ENCODE measurements at places on chromosomes 16 and 17.
A peak's percentile ranks its signal among the peaks of the same experiment; 100 is the strongest.

DNA sequence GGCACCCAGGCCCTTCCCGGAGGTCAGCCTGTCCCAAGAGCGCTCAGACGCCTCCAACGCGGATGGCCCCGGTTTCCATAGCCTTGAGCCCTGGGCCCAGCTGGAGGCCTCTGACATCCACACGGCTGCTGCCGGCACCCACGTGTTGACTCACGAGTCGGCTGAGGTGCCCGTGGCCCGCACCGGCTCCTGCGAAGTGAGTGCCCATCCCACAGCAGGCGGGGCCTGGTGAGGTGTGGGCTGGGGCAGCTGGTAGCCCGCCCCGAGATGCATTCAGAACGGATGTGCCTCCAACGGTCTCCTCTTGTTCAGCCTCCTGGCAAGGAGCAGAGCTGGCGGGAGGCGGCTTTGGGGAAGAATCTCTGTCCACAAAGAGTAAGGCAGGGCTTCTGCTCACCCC is 2.7 kb downstream of the WDR90 start:
- no peak for DNase-seq

- no peak for DNase-seq
Measured at GRCh38 chr17:59842901-59843652, 49.7 kb downstream of the TUBD1 start.

DNA sequence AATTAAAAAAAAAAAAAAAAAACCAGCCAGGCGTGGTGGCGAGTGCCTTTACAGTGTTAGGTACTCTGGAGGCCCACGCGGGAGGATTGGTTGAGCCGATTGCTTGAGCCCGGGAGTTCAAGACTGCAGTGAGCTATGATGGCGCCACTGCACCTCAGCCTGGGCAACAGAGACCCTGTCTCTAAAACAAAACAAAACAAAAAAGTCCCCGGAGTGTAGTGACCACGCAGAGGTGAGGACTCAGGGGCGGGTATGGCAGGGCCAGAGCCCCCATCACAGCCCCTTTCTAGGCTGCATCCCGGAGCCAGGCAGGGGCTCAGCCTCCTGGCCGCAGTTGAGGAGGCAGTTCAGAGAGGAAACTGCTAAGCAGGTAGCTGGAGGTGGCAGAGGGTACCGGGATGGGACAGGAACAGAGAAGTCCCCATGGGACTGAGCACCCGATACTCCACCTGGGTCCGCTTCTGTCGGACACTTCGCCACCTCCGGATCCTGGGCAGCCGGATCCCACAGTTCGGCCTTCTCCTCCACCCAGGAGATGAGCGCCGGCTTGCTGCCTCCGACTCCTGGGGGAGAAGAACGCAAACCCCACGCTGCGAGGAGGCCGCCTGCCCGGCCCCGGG is 800 bp downstream of the ZNF747 start:
- DNase-seq = no peak

DNA sequence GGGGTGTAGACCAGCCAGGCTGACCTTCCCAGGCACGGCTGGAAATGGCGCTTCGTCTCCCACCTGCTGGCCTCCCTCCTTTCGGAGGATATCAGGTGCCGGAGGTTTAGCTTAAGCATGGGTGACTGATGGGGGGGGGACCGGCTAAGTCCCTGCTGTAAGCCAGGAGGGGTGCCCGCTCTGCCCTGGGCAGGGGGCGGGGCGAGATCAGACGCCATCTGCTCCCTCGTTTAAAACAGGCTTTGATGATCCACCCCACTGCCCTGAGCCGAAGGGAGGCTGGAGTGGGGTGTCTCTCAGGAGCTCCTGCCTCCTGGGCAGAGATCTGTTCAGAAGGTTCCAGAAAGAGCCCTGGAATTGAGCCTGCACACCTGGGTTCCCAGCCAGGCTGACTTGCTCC is 26.0 kb downstream of the C16orf74 start:
- no peak for DNase-seq

DNA sequence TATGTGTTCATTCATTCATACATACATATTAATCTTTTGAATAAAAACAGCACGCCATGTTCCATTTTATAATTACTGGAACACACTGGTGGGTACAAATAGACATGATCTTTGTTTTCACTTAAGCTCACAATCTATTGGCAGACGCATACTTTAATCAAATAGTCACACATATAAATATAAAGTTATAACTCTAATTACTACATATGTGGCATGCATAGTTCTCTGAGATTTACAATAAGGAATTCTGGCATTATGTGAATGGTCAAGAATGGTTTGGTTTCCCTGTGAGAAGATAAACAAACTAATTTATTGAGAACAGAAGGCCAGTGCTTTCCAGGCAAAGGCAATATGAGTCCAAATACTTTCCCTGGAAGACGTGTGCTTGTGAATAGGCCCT is 576.2 kb downstream of the CDH8 start:
- DNase-seq = no peak

- DNase-seq = no peak
Measured at GRCh38 chr17:57909551-57909950, 45.7 kb downstream of the CUEDC1 start.

- no peak for DNase-seq
Measured at GRCh38 chr17:71440513-71440912, 680.3 kb upstream of the SOX9 start.

GRCh38 chr17:562174-562573 is 152.5 kb downstream of the VPS53 start:
- no peak for DNase-seq

DNA sequence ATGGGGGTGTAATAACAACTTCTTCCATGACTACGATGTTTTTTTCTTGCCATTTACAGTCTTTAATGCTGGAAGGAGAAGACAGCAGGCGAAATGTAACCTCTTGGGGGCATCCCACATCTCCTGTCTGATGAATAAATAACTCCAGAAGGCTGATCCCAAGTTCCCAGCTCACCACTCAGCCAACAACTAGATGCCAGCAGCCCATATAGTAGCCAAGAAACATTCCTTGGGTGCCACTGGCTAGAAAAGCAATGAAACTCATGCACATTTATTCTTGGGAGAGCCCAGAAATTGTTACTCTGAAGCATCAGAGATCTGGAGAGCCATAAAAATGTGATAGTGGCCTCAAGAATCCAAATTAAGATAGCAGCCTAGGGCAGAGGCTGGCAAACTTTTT is 22.7 kb upstream of the TMEM101 start:
- DNase-seq = no peak

DNA sequence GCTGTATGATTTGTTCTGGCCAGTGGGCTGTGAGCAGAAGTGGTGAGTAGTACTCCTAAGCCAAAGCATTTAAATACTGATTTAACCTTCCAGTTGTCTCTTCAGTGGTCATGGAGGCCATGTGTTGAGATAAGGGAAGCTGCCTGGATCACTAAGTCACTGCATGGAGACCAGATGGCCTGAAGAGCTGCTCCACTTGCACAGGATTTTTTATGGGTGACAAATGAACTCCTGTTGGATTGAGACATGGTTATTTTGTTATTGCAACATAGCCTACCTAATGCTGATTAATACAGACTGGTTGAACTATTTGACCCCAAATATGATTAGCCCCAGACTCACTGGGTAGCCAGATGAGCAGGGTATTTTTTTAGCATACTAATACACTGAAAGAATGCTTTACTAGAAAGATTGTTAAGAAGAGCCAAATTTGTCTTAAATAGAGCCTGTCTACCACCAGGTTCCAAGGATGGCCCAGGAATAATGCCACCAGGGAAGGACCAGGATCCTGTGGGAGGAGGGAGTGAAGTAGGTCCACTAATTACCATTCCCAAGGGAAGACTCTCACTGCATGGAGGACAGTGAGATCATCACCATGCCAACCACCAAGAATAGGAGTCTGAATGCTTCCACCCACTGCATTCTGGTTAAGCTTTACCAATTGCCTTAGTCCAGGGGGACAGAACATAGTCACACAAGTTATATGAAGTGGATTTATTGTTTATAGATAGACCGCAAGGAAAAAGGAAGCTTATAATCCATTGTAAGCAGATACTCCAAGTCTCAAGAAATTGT is 187.4 kb upstream of the IRX6 start:
- no peak for DNase-seq

GRCh38 chr17:11589716-11590115 is 8.6 kb upstream of the DNAH9 start:
- DNase-seq = no peak

DNA sequence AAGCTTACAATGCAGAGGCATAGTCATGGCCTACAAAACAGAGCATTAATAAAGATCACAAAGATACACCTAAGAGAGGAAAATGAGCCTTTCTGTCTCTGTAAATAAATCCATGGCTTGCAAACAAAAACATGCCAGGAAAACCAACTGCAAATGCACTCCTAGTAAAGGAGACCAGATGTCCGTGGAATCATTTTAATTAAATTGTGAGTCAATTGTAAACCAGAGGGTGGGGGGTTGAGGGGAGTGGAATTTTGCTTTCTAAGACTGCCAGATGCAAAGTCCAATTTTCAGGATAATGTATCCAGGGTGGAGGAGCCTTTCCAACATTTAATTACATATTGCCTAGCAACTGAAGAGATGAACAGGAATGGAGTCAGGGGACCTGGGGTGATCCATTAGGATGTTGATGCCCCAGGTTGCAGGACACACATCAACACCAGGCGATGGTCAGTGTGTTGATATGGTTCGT is 390.3 kb upstream of the CCL2 start:
- DNase-seq = no peak

- no peak for DNase-seq
Measured at GRCh38 chr17:1985093-1985492, 40.0 kb downstream of the RTN4RL1 start.

DNA sequence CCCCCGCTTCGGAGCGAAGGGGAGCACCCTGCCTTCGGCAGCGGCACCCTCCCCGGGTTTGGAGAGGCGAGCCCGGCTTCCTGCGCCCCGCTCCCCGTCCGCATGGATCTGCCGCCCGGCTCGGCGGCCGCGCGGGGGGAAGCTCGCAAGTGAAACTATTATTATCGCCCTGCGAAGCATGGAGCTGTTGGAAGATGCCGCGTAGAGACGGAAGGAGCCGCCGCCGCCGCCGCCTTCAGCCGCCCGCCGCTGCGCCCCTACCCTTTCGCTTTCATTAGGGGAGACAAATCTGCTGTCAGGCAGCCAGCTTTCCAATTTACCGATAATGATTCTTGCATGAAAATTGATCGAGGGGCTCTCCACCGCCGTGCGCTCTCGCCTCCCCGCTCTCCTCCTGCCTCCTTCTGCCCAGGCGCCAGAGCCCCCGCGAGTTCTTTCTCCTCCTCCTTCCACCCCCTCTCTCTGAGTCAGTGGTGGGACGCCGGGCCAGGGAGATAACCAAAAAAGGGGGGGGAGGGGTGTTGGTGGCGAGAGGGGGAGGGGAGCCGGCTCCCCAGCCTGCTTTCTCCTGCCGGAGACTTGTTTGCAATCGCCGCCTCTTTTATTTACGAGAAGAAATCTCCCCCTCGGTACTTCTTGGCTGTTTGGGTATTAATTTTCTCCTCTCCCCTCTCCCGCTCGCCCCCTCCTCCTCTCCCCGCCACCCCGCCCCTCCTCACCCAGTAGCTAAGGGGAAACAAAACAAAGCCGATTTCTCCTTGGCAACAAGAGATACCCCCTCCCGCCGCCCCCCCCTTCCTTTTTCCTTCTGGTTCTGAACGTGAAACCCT is 58.0 kb upstream of the GSE1 start:
- no peak for DNase-seq

GRCh38 chr16:84786605-84787262 is 33.1 kb upstream of the CRISPLD2 start:
- peak; percentile 84 for DNase-seq

GRCh38 chr16:84072014-84072413 is 29.4 kb upstream of the SLC38A8 start:
- DNase-seq = no peak

DNA sequence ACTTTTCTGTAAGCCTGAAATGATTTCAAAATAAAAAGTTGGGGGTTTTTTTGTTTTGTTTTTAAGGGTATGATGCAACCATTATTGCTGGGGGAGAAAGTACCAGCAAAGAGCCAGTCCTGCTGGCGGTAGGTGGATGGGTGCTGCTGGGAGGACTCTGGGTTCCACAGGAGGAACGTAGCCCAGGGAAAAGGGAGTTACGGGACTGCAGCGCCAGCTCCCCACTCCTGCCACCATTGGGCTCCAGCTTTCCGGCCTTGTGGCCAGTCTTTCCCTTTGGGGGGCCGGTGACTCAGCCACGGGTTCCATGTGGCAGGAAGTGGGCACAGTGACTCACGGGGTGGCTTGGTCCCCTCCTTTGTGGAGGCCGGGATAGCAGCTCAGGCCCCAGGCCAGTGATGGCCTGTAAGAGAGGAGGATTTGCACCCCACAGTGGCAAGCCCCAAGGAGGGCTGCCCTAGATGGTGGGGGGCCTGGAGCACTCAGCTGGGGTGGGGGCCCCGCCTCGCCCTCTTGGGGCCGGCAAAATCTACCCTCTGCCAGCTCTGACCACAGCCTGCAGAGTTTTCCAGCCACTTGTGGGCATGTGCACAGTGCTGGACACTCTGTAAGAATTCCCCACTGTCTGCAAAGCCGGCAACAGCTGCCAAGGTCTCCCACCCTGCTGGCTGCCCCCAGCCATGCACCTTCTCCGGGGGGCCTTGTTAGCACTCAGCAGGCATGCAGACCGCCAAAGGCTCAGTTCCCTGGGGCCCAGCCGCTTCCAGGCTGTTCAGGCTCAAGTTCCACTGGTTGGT is 30.4 kb downstream of the SOCS3 start:
- DNase-seq = no peak

DNA sequence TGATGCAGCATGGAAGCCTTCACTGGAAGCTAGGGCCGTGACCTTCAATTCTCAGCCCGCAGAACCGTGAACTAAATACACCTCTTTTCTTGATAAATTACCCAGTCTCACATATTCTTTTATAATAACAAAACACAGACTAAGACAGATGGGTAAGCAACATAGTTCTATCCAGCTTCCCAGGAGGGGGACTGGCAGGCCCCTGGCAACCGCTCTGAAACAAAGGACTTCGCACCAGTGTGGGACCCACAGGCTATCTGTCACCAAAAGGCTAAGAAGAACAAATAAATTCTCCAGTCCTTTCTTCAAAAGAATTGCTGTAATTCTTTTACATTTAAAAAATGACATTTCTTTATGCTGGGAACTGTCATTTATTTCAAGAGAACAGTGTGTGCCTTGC is 19.0 kb downstream of the ELAC2 start:
- DNase-seq = no peak

- DNase-seq = no peak
Measured at GRCh38 chr17:73192206-73192893, 505 bp upstream of the COG1 start.

- no peak for DNase-seq
Measured at GRCh38 chr17:60554377-60554788, 28.3 kb upstream of the APPBP2 start.

GRCh38 chr17:60371818-60372510 is 20.0 kb downstream of the USP32 start:
- no peak for DNase-seq

- no peak for DNase-seq
Measured at GRCh38 chr16:566475-567372, at the start of gene NHLRC4. NHLRC4 (plus strand) TSS chr16:567005; CDS start chr16:568048, 1,043 bp downstream.

Measured in NCI-H1417 treated with DMSO at 0.1 percent for 48 hours (cell line).